ENCODE measurements at places on chromosomes 4 and X.

GRCh38 chr4:108352664-108353308 is 184.1 kb upstream of the LEF1 start:
- no peaks in the 10 kb centered on the region for H3K4me1 ChIP-seq
- H3K27ac ChIP-seq = no peak overlapping the region
- H3K4me3 ChIP-seq = no peak overlapping the region
- H3K36me3 ChIP-seq = no peaks in the 10 kb centered on the region
- no peak for DNase-seq
- H3K27me3 ChIP-seq = peaks cover 2% of the 10 kb centered on the region

- H3K36me3 ChIP-seq = no peaks in the 10 kb centered on the region
- no peak for DNase-seq
- H3K27me3 ChIP-seq = no peaks in the 10 kb centered on the region
- H3K4me3 ChIP-seq = no peak overlapping the region
These were observed 733.7 kb upstream of the PABPC4L start for GRCh38 chr4:134935320-134935719.

GRCh38 chrX:111829345-111829744 is 46.6 kb upstream of the TRPC5OS start:
- H3K36me3 ChIP-seq = no peaks in the 10 kb centered on the region
- no peak overlapping the region for H3K4me3 ChIP-seq
- H3K4me1 ChIP-seq = no peaks in the 10 kb centered on the region
- H3K27ac ChIP-seq = no peak overlapping the region

DNA sequence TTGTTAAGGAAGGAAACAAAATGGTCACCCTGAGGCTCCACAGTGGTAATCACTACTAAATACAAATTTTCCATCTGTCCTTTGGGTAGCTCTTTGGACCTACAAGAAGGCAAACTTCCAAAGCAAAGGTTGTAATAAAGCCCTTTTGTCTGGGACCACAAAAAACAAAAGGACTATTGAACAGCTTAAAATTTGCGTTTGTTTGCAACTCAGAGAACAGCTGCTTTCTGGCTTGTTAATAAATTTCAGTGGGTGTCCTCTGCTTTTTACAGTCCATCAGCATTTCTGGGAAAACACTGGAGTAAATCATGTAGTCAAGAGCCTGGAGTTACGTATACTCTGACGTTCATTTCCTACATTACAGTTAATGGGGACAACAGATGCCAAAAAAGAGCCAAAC is 439.7 kb upstream of the DIAPH2 start:
- peaks cover 9% of the 10 kb centered on the region for H3K27me3 ChIP-seq
- no peak for DNase-seq
- H3K4me3 ChIP-seq = no peak overlapping the region
- no peaks in the 10 kb centered on the region for H3K36me3 ChIP-seq
- no peak overlapping the region for H3K27ac ChIP-seq

DNA sequence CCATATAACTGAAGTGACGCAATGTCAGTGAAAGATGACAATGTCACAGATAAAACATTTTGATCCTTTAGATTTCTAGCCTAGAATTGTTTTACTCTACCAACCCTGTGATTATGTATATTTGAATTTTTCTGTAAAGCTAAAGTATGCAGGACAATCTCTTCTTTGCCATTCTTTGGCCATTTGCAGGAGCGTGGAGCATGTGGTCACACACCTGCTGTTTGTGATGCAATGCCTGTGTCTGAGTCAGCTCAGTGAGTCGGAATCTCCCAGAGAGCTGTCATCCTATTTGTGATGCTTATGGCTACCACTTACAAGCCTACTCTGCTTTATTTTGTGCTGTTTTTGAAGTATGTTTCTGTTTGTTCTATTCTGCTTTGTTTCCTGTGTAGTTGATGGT is 214.5 kb downstream of the NAF1 start:
- no peak overlapping the region for H3K27ac ChIP-seq
- H3K4me1 ChIP-seq = no peaks in the 10 kb centered on the region
- H3K27me3 ChIP-seq = no peaks in the 10 kb centered on the region
- H3K36me3 ChIP-seq = no peaks in the 10 kb centered on the region

GRCh38 chr4:106414366-106414765 is 45.8 kb upstream of the GIMD1 start:
- no peaks in the 10 kb centered on the region for H3K27me3 ChIP-seq
- H3K27ac ChIP-seq = no peak overlapping the region
- no peak overlapping the region for H3K4me3 ChIP-seq
- H3K4me1 ChIP-seq = no peaks in the 10 kb centered on the region

- peaks cover 6% of the 10 kb centered on the region for H3K27me3 ChIP-seq
- peaks cover 3% of the 10 kb centered on the region for H3K36me3 ChIP-seq
- peak overlapping the region; percentile 87 for H3K27ac ChIP-seq
- H3K4me3 ChIP-seq = peak overlapping the region; percentile 81
- DNase-seq = no peak
- H3K4me1 ChIP-seq = peaks cover 11% of the 10 kb centered on the region
These were observed 561 bp downstream of the IRAK1 start for GRCh38 chrX:154019061-154019621.

DNA sequence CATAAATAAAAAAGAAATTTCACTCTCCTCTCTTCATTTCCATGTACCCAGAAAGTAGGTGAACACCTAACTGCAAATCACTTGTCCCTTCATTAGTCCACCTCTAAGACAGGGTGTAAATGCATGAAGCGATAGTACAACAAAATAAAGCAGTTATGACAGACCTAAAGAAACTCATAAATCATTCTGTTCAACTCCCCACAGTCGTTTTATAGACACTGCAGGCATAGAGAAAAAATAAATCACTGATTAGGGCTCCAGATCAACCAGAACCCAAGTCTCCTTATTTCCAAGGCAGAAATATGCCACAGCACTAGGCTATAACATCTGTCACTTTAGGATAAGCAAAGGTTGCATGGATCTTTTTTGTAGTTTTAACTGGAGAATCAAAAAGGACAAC is 3.0 kb downstream of the RASGEF1B start:
- DNase-seq = no peak
- H3K36me3 ChIP-seq = no peaks in the 10 kb centered on the region
- H3K4me1 ChIP-seq = peaks cover 34% of the 10 kb centered on the region
- no peak overlapping the region for H3K4me3 ChIP-seq

DNA sequence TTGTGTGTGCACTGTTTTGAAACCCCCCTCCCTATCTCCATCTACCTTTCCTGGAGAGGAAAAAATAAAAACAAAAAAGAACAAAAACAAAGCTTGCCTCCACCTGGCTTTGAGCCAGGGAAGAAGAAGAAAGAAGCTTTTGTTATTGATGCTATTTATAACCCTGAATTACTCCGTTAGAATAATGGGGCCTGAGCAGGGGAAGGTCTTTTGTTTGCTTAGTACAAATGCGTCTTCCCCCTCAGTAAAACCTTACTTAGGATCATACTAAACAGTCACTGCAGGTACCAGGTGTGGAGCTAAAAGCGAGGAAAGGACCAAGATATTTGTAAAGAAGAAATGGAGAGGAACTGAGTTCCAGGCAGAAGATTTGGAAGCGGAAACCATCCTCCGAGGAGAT is 352.1 kb downstream of the KCNIP4 start:
- H3K36me3 ChIP-seq = no peaks in the 10 kb centered on the region
- DNase-seq = no peak
- H3K27me3 ChIP-seq = no peaks in the 10 kb centered on the region
- no peak overlapping the region for H3K27ac ChIP-seq
- H3K4me1 ChIP-seq = no peaks in the 10 kb centered on the region

- H3K36me3 ChIP-seq = no peaks in the 10 kb centered on the region
- peaks cover 58% of the 10 kb centered on the region for H3K4me1 ChIP-seq
- no peak overlapping the region for H3K27ac ChIP-seq
- H3K27me3 ChIP-seq = peaks cover 2% of the 10 kb centered on the region
- no peak for DNase-seq
- no peak overlapping the region for H3K4me3 ChIP-seq
These were observed 16.3 kb downstream of the PDS5A start for GRCh38 chr4:39961311-39961877.

DNA sequence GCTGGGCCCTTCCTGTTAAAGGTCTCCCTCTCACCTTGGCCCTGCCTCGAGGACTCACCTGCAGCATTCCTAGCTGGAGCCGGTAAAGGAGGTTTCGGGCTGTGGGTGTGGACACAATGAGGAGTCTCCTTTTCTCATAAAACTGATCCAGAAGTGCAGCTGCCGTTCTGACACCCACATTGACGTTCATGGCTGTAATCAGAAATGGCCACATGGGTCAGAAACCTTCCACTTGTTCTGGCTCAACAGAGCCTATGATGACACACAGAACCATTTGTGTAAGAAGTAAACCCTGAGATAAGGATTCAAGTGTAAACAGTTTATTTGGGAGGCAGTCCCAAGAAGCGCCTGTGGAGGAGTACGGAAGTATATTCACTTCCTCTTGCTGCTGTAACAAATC is 63.8 kb downstream of the SRPX start:
- H3K27me3 ChIP-seq = peaks cover 10% of the 10 kb centered on the region
- H3K4me1 ChIP-seq = no peaks in the 10 kb centered on the region
- H3K27ac ChIP-seq = no peak overlapping the region
- H3K4me3 ChIP-seq = no peak overlapping the region

DNA sequence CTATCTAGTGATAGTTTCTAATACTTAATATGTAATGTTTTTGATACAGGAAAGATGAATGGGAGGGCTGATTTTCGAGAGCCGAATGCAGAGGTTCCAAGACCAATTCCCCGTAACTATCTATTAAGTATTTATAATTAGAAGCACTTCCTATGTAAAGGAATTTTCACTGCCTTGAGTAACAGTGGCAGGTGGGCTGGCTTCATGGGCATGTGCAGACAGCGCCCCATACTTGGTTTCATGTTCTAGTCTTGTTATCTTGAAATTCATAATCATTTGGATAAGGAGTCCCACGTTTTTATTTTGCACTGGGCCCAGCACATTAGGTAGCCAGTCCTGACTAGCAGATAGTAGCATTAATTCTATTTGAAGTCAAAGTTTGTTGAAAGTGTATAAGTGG is 1.7 kb downstream of the OCIAD1 start:
- H3K27me3 ChIP-seq = peaks cover 17% of the 10 kb centered on the region
- H3K27ac ChIP-seq = peak overlapping the region; percentile 22
- peaks cover 41% of the 10 kb centered on the region for H3K4me1 ChIP-seq

DNA sequence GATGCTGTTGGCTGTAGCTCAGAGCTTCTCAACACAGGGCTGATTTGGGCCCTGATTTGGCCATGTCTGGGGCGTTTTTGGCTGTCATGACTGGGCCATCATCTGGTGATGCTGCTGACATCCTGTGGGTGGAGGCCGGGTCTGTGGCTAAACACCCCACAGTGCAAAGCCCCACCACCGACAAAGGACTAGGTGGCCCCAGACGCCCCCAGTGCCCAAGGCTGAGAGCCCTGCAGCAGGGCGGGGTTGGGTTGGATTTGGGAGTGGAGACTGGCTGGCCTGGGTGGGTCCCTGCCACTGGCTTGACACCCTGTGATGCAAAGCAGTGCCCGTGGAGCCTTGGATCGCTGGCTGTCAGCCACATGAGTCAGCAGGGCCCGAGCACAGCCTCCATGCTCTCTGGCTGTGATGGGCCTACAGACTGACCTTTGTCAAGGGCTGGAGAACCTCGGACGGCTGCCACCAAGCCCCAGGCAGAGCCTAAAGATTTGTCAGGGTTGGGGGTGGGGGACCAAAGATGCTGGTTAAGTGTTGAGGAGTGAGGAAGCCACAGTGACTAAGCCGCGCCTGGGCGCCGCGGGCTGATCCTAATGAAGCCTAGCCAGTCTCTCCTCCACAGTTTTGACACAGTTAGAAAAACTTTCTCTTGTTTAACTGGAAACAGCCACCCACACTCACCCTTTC is 28.3 kb downstream of the CYTL1 start:
- peaks cover 24% of the 10 kb centered on the region for H3K4me1 ChIP-seq
- H3K36me3 ChIP-seq = no peaks in the 10 kb centered on the region
- H3K27me3 ChIP-seq = peaks cover 3% of the 10 kb centered on the region
- peak; percentile 66 for DNase-seq
- H3K27ac ChIP-seq = peak overlapping the region; percentile 92
- peak overlapping the region; percentile 64 for H3K4me3 ChIP-seq

DNA sequence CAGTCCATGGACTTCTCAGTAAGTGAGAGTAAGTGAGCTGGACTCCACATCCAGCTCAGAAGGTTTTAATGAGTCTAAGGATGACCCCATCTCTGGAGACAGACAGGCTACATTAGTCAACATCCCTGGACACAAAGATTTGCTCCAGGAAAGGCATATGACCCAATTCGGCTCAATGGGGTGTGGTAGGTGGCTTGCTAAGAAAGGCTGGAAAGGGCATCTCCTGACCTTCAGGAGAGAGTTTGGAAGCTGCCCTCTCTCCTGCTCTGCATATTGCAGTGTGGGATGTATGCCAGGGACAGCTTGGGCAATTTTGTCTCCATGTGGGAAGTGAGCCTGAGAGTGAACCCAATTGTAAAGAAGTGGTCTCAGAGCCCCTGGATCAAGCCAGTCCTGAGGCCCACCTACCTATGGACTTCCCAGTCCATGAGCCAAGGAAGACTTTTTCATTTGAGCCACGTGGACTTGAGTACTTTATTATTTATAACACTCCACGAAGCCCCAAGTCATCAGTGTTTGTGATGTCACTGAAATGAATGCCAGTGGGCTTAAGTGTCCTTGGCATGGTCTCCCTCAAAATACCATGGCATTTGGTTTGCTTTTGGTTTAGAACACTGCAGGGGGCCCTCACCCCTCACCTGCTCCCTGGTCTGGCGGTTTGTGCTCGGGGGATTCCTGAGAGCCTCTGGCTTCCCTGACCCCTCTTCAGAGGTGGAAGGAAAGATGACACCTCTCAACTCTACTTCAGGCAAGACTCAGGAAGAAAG is 10.4 kb upstream of the ABLIM2 start:
- no peak overlapping the region for H3K27ac ChIP-seq
- H3K4me3 ChIP-seq = no peak overlapping the region
- H3K4me1 ChIP-seq = no peaks in the 10 kb centered on the region
- peaks cover 3% of the 10 kb centered on the region for H3K27me3 ChIP-seq
- DNase-seq = no peak
- no peaks in the 10 kb centered on the region for H3K36me3 ChIP-seq

DNA sequence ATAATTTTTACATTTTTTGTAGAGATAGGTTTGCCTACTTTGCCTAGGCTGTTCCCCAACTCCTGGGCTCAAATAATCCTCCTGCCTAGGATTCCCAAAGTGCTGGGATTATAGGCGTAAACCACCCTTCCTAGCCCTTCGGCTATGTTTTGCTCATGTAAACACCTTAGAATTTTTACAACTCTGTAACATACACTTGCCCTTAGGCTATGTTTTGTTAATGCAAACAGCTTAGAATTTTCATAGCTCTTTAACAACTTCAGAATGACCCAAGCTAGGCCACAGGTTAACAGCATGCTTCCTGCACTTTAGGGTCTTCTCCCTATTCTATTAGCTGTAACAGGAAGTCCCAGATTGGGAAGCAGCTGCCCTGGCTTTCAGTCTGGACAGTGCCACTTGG is 24.2 kb downstream of the KLHL15 start:
- no peak overlapping the region for H3K27ac ChIP-seq
- no peak overlapping the region for H3K4me3 ChIP-seq
- no peaks in the 10 kb centered on the region for H3K27me3 ChIP-seq

DNA sequence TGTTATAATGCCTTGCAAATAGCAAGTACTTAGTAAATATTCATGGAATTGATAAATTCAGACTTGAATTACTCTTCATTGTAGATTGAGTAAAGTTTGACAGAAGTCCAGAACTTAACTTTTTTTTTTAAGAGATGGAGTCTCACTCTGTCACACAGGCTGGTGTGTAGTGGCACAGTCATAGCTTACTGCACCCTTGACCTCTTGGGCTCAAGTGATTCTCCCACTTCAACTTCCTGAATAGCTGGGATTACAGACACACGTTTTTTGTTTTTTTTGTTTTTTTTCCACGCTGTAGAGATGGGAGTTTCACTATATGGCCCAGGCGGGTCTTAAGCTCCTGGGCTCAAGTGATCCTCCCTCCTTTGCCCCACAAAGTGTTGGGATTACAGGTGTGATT is 32.1 kb downstream of the UBE2K start:
- peaks cover 69% of the 10 kb centered on the region for H3K4me1 ChIP-seq
- H3K27me3 ChIP-seq = no peaks in the 10 kb centered on the region
- no peak for DNase-seq

GRCh38 chr4:87068583-87069021 is 133.8 kb downstream of the AFF1 start:
- H3K4me1 ChIP-seq = peaks cover 26% of the 10 kb centered on the region
- H3K27ac ChIP-seq = no peak overlapping the region
- DNase-seq = no peak
- H3K4me3 ChIP-seq = no peak overlapping the region
- no peaks in the 10 kb centered on the region for H3K36me3 ChIP-seq

Measured in immature natural killer cell (primary cell).